Esophagus squamous epithelium (tissue), 5 donors: ENCODE measurements at places on chromosomes 12 and 14. TPM values are rescaled to one million over a fixed set of nuclear protein-coding genes. Genes with fewer than 3 reads are reported as not detected.

GRCh38 chr12:90851800-90852718 is 102.9 kb downstream of the CCER1 start:
- no peak for DNase-seq

Gene RFX4
- not detected for total RNA-seq

DNA sequence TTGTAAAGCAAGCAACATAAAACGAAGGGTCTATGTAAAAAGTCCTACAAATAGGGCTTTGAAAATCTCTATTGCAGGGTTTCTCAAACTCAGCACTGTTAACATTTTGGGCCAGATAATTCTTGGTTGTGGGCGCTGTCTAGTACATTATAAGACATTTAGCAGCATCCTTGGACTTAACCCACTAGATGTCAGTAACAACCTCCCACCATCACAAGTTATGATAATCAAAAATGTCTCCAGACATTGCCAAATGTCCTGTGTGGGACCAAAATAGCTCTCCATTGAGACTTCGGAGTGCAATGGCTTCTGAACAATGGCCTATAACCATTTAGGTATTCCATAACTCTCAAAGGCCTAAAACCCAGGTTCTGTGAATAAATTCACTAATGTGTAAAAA is 22.9 kb upstream of the DHRS7 start:
- no peak for DNase-seq

Gene KRT7
- total RNA-seq = 18.7 TPM

GRCh38 chr14:57182760-57183503 is 85.8 kb downstream of the EXOC5 start:
- no peak for DNase-seq

Gene OVCH1
- 0.38 TPM for total RNA-seq

- DNase-seq = no peak
Observed at GRCh38 chr12:121112496-121112895, 20.2 kb upstream of the P2RX7 start.

GRCh38 chr14:89027097-89027740 is 202.8 kb downstream of the TTC8 start:
- no peak for DNase-seq

Gene NELL2
- total RNA-seq = 11.4 TPM

DNA sequence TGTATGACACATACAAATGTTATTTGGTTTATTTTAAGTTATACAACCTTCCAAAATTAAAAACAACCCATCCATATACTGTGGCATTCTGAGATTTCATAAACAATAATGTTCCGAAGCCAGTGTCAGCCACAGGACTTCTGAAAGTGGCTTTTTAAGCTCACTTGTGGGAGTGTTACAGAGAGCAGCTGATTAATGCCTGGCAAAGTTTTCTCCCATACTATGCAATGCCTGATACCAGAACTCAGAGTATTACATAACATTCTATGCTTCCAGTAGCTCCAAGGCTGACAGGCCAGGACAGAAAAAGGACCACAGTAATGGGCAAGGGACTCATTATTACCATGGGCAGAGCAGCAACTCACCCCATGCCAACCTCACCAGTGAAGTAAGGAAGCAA is 29.3 kb downstream of the NELL2 start:
- no peak for DNase-seq

DNA sequence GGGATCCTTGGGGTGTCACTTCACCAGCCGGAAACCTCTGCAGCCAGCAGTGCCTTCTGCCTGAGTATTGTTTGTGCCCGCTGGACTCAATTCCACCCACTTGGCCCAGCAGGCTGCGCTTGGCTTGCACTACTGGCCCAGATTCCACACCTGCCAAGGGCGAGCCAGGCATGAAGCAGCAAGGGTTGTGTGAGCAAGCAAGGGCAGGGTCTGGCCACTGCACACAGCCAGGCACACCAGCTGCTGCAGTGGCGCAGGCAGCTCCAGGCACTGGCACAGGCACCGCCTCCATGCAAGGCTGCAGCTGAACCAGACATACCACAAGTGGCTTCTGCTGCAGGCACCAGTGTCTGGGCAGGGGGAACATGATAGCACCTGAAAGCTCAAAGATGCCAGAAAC is 99.5 kb downstream of the NUAK1 start:
- no peak for DNase-seq

DNA sequence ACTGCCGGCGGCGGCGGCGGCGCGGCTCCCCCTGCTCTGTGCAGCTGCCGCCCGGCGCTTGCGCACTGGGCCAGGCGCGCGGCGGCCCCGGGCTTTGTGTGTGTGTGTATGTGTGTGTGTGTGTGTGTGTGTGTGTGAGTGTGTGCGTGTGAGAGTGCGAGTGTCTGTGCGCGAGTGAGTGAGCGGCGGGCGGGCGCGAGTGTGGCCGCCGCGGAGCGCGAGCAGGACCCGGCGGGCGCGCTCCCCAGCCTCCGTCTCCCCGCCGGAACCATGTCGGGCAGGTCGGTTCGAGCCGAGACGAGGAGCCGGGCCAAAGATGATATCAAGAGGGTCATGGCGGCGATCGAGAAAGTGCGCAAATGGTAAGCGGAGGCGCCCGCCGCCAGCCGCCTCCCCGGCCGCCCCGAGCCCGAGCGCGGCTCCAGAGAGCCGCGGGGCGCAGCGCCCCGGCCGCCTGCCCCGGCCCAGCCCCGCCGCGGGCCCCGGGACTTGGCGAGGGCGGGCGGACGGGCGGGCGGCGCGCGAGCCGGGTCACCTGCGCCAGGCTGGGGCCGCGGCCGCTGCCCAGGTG is at the start of gene BCL7A:
Gene BCL7A, plus strand, starts transcription at position 63 of the 571 bp plus-strand sequence. Its CDS starts 208 bp downstream, at position 271.
- no peak for DNase-seq

Gene TROAP
- total RNA-seq = 7.4 TPM

DNA sequence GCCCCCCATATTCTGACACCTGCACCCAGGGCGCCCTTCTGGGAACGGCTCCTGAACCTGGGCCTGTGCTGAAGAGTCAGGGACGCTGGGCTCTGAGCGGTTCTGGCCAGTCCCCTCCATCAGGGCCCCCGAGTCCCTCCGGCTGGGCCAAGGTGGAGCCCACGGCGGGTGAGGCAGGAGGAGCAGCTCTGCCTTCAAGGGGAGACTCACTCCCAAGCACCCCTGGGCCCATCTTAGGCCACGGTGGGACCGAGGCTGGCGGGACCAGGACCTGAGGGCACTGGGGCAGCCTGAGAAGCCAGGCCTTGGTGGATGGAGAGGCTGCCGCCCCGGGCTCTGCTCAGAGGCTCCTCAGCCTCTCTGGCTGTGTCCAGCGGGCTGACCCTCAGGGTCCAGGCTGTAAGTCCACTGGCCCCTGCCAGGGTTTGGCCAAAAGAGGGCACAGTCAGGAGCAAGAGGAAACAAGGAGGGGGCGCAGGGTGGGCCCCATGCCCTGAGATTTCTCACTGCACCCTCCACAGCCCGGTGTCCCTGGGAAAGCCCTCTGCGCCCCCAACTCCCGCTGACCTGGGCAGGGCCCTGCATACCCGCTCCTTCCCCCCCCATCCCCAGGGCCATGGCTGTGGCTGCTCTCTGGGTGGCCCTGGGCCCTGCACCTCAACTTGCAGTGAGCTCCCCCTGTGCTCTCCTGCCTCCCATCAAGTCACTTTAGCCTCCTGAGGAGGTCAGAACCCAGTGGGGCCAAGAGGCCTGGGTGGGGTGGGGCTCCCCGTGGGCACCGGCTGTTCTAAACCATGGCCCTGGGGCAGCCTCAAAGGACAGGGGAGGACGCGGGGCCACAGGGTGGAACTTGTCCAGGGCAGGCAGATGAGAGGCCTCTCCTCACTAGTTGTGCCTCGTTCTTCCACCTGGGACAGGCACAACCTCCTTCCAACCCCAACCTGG is 266.4 kb upstream of the SFSWAP start:
- no peak for DNase-seq

Gene TDRD9
- 0.76 TPM for total RNA-seq

DNA sequence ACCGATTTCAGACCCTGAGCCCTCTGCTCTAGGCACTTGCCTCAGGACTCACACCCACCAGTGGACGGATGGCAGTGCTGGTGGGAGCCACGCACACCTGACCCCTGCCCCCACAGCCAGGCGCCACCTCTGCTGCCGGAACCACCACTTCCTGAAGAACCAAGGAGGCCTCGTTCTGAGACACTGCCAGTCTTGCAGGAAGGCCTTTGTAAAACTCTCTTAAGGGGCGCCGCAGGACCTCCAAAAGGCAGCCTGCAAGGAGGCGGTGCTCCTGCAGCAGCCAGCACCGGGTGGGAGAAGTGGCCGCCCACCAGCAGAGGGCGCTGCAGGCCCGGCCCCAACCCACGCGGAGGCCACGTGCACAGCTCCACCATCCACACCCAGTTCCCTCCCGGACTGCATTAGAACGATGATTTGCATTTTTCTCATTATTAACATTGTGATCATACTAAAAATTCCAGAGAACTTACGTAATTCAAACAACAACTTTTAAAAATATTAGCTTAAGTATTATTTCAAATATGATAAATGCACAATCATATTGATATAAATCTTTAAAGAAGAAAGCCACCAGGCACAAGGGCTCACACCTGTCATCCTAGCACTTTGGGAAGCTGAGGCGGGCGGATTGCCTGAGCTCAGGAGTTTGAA is 12.8 kb downstream of the STX2 start:
- DNase-seq = no peak

GRCh38 chr14:86115972-86116371 is 586.0 kb downstream of the FLRT2 start:
- no peak for DNase-seq

Gene TGFB3
- total RNA-seq = 1.5 TPM

- no peak for DNase-seq
Observed at GRCh38 chr12:25458047-25458552, 95.0 kb downstream of the LMNTD1 start.

DNA sequence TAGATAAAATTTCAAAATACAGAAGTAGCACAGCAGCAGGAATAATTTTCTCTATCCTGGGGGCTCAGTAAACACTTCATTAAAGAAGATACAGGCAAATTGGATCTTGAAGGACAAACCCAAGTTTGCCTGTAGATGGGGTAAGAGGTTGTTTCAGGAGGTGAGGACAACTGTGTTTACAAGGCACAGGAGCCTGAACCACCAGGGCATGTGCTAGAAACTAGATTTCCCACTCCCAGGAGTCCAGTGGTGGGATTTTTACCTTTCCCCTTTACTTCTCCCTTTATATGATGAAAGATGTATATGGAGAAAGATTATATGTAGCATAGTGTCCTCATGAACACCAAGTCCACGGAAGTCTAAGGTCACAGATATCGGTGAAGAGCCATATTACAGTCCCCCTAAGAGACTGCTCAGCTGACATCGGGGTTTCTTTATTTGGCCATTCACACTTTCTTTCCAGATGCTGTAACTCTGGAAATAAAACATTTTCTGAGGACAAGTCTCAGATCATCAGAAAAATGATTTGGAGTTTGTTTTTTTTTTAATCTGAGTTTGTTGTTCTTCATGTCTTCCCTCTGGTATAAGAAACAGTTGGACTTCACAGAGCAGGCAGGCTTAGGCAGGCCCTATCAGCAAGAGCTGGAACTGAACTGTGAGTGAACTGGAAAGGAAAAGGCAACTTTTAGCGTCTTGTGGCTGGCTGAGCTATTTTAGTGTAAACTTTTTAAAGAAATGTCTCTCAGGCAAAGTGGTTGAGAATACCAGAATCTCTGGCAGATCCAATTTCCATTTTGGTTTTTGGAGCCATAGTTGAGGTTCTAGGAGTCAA is 8.0 kb upstream of the EVL start:
- no peak for DNase-seq

GRCh38 chr12:51023625-51024382 is 2.4 kb downstream of the SLC11A2 start:
- DNase-seq = no peak

- no peak for DNase-seq
Observed at GRCh38 chr12:31406345-31406744, 80.4 kb upstream of the SINHCAF start.

Gene KRT75
- 0.44 TPM for total RNA-seq

Gene AMN
- total RNA-seq = 15.9 TPM

Gene TMEM179
- total RNA-seq = not detected

Gene NT5DC3
- 4.7 TPM for total RNA-seq

Gene CLEC2B
- 11.7 TPM for total RNA-seq

DNA sequence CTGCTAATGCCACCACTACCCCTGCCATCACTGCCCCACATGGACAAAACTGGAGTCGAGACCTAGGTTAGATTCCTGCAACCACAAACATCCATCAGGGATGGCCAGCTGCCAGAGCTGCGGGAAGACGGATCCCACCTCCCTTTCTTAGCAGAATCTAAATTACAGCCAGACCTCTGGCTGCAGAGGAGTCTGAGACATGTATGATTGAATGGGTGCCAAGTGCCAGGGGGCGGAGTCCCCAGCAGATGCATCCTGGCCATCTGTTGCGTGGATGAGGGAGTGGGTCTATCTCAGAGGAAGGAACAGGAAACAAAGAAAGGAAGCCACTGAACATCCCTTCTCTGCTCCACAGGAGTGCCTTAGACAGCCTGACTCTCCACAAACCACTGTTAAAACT is 7.1 kb upstream of the OAS2 start:
- no peak for DNase-seq

Gene GPRC5D
- total RNA-seq = not detected

Gene DGKA
- total RNA-seq = 141 TPM

Gene CLEC14A
- 5.4 TPM for total RNA-seq

Gene CLEC9A
- not detected for total RNA-seq

GRCh38 chr12:106586803-106587684 is 4.2 kb downstream of the RFX4 start:
- no peak for DNase-seq

DNA sequence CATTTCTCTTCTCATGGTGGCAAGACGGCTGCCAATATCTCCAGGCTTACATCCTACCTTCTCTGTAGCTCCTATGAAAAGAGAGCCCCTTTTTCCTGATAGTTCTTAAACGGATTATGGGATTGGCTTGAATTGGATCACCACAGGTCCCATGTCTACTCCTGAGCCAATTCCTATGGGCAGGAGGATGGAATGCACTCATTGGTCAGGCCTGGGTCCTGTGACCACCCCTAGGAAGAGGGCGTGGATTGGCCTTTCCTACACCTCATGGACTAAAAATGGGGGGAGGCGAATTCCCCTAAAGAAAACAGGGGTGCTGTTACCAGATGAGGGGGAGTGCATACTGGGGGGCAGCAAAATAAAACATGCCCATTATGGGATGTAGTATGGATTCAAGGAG is 108.8 kb downstream of the PTPN11 start:
- no peak for DNase-seq

GRCh38 chr12:772056-772697 is 19.8 kb downstream of the WNK1 start:
- no peak for DNase-seq

DNA sequence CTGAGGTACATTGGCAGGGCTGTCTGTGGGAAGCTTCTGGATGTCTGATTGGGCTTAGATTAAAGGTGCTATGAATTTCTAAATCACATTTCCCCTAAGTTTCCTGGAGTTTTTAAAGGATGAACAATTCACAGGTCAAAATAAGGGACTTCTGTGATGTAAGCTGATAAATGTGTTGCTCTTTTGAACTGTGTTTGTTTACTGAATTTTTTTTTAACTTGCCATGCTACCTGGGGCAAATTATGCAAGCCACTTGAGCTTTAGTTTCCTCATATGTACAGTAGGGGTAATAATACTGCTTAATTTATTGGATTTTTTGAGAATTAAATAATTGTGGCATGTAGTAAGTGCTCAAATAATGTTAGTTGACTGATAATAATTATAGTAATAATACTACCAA is 52.8 kb upstream of the CCDC91 start:
- DNase-seq = no peak
